Stimulated activated CD4-positive, alpha-beta T cell treated with anti-CD3 and anti-CD28 coated beads, Interleukin-4, amount 100 ng/mL, for 4 hours (primary cell): ENCODE measurements at places on chromosomes 5 and 9.

DNA sequence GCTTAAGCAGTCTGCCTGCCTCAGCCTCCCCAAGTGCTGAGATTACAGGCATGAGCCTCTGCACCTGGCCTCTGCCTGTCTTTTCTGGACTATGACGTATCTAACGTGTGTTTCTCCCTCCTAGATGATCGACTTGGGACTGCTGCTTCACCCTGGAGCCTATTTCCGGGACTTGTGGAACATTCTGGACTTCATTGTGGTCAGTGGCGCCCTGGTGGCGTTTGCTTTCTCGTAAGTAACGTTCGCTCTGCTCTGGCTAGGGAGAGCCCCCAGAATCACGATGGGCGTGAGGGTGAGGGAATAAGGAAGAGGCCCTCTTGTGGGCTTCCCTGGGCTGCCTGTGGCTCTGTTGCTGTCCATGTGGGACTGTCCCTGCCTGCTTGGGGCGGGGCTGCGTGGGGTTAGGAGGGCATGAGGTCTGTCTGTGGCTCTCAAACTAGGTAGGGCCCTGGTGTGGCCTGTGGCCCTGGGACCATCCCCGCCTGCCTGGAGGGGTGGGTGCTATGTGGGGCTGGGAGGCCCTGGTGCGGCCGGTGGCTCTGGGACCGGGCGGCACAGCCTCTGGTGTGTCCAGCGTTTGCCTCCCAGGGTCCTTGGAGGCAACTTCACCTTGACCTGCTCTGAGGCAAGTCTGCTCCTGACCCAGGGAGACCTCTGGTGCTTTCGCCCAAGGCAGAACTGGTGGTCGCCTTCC, 171.7 kb downstream of the CACNA1B start:
- DNase-seq = no peak

- no peak for DNase-seq
Observed at GRCh38 chr5:53424686-53425615, 55.5 kb upstream of the FST start.

GRCh38 chr9:69882998-69883565, 62.5 kb downstream of the CFAP95 start:
- no peak for DNase-seq

DNA sequence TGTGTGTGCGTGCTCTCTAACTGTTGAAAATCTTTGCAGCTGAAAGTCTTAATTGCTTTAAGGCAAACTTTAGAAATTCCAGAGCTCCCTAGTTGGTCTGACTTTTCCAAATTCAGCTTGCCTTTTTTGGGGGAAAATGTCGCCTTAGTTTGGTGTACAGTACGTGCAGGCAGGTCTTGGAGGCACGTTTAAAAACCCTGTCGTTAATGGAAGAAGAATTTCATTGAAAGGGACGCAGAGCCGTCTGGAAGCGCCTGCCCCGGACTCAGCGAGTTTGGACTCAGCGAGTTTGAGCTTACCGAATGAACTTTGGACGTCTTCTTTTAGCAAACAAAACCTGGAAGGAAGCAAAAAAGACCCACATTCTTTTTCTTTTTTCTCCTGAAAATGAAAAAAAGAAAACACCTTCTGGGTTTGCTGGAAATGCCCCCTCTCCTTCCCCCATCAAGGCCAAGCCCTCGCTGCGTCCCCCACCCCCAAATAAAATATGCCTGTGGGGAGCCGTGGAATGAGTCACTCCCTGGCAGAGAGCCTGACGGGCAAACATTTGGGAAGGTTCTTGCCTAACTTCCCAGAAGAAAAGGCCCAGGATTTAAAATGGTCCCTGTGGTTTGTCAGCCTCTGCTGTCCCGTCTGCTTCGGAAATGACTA, 1.5 kb downstream of the NEK6 start:
- DNase-seq = no peak

DNA sequence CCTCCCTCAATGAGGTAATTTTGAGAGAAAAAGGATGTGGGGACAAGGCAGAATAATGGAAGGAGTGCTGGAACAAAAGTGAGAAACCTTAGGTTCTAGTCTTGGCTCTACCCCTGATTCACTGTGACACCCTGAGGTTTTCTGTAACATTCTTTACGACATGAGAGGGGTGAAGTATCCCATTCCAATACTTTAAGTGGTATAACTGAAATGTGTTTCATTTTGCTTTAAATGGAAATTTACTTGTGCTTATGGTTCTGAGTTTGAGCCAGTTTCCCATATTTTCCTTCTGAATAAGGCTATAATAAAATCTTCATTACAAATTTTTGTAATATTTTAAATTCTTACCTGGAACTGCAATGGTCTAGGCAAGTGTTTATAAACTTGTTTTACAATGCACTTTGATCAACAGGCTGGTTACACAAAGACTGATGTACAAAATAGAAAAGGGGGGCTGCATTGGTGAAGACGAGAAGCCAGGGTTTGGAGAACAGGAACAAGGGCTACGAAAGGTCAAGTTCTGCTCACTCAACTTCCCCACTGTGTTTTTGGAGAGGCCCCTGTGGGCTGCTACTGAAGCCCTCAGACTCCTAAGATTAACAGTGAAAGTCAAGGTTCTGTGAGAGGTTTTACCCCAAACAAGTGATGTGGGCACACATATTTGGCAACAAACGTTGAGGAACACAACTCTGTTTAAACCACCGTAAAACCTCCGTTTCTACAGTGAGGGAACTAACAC, 171.9 kb upstream of the ELL2 start:
- DNase-seq = no peak

DNA sequence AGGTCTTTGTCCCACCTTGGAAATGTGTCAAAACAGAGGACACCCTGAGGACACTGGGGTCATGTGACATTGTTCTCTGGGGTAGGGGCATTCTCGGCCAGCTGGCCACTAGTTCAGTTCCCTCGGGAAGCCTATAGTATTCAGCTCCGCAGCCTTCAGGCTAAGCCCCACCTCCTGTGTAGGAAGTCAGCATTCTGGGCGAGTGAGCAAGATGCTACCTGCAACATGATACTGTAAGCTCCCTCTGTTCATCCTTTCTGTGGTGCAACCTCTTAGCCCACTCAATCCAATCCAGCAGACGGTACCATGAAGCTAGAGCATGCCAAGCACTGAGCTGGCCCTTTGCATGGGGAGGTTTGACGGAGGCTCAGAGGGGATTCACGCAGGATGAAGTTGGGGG, 5.3 kb downstream of the NTNG2 start:
- no peak for DNase-seq

GRCh38 chr5:18027241-18027867, 393.1 kb downstream of the TAF11L14 start:
- DNase-seq = no peak

DNA sequence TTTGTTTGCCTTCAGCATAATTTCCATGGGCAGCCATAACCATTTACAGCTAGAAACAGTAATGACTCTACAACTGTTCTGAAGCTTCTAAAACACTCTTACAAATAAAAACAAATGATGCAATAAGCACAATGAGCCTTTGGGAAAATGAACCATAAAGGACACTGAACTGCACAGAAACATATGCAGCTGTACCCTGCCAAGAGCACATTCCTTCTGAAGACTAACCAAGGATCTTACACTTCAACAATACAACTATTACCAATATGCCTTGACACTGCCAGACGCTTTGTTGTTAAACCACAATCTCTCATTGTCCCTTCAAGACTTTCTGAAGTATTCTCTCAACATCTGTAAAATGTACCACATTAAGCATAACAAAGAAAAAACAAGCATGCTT, 104.2 kb upstream of the HMHB1 start:
- DNase-seq = no peak

DNA sequence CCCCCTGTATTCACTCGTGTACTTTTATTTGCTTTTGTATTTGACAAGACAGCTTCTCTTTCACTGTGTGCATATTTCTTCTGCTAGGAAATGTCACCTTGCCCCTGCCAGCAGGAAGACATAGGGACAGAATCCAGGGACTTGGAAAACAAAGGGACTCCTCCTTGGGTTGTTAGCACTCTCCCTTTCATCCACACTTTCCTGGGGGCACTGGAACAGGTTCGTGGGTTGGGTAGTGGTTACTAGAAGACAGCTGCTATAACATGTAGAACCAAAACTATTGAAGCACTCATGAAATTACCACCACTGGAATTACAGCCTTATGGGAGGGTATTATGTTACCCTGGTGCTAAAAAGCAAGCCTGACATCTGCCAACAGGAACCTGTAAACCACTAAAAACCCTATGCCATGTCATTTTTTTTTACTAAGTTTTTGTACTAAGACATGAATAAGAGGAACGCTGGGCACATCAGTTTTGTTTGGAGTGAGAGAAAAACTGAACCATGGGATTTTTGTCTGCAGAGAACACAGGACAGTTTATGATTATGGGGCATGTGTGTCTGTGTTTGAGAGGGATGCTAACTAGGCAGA, 4.7 kb upstream of the CCL28 start:
- no peak for DNase-seq

DNA sequence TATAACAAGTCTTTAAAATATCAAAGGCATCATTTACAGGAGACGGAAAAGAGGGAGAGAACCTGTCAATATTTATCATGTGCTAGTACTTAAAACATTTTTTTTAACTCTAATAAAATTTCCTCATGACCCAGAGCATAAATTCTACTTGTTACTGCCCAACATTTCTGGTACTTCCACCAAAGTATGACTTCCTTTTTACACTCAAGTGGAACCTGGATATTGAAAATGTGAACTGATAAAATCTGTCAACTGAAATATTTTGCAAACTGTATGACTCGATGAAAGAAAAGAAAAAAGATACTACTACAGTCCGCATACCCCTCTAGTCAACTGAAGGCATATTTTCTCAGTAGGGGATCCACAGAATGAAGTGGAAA, 37.1 kb downstream of the FAM13B start:
- no peak for DNase-seq

DNA sequence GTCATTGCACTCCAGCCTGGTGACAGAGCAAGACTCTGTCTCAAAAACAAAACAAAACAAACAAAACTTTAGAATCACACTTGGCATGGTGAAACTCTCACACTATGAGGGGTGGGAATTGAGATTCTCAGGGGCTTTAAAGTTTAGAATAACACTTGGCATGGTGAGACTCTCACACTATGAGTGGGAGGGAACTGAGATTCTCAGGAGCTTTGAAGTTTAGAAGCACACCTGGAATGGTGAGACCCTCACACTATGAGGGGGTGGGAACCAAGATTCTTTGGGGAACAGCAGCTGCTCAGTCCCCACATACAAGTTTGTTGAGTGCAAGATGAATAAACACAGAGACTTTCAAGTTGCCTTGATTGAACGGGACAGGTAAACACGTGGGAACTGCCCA, 149.4 kb downstream of the HSD17B3 start:
- no peak for DNase-seq

- DNase-seq = no peak
Observed at GRCh38 chr5:36558641-36559040, 47.8 kb upstream of the SLC1A3 start.

- DNase-seq = no peak
Observed at GRCh38 chr5:112257976-112258375, 161.1 kb downstream of the EPB41L4A start.

- no peak for DNase-seq
Observed at GRCh38 chr5:136128481-136128880, 4.2 kb upstream of the SMAD5 start.

DNA sequence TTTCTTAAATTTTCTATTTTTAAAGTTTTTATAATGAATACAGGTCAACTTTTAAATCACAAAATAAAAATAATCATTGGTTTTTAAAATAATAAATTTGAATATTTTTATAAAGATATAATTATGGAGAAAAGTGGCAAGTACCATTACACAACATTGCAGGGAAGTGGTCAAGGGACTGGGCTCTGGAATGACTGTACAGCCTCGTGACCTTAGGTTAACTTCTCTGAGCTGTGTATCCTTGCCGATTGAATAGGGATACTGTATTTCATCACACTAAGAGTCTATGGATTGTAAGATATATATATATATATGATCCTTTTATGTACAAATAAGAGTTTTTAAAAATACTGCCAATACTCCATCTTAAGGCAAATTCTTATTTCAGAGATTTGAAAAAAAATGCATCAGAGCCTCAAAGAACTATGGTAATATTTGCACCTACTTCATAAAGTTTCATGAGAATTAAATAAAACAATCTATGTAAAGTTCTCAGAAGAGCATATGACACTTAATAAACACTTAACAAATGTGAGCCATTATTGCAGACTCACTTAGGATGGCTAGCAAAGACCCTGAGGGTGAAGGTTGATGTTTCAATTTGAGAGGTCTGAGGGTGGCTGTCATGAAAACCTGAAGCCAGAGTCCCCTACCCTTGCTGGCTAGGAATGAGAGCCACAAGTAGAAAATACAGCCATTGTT, 136.5 kb downstream of the CCDC192 start:
- DNase-seq = no peak
